ENCODE measurements at places on chromosomes 4 and X.

GRCh38 chrX:153357877-153358276 is 23.9 kb downstream of the ZNF275 start:
- no peak for DNase-seq

DNA sequence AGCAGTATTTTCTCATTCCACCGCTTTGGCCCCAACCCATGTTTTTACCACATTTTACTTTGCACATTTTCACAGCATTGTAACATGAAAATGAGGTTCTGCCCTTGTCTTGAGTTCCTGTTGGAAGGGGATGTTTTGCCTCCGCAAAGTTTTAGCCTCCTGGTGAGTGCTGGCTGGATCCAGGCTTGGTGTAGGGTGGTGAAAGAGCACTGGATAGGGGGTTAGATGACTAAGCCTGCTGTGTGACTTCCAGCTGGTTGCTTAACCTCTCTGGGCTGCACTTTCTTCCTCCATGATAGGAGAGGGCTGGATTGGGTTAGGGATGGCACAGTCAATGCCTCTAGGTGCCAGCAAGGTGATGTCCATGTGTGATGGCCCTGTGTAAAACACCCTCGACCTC is 28.9 kb downstream of the CYTL1 start:
- no peak for DNase-seq

GRCh38 chr4:128289523-128290158 is 2.0 kb upstream of the PGRMC2 start:
- no peak for DNase-seq

DNA sequence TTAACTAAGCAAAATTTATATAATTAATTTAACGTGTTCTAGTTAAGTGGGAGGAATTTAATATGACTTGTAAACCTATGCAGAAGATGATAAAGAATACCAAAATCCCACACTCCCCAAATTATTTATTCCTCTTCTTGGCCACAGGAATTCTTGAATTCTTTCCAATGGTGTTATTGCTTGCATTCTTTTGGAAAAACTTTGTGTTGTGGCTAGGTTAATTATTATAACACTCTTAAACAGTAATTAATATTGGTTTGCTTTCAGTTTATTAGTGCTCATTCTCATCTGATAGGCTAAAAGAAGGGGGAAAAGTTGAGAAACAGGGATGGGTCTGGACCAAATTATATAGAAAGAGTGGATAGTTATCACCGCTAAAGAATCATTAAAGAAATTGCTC is 141.5 kb upstream of the PABPC4L start:
- DNase-seq: no peak

DNA sequence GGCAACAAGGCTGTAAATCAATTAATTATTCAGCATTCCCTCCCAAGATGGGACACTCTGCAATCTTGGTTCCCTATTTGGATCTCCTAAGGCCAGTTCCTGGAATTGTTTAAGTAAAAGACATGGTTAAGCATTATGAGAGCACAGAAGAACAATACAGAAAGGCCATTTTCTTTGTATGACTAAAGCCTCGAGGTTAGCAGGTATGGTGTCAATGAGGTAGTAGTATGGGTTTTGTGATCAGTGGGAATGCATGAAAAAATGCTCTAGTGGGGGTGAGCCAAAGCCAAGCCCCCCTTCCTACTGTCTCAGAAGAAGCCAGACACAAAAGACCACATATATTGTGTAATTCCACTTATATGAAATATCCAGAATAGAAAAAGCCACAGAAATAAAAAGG is 61.7 kb upstream of the S100G start:
- no peak for DNase-seq

- DNase-seq: peak; percentile 85
Measured at GRCh38 chr4:8276358-8277240, 7.0 kb downstream of the HTRA3 start.

DNA sequence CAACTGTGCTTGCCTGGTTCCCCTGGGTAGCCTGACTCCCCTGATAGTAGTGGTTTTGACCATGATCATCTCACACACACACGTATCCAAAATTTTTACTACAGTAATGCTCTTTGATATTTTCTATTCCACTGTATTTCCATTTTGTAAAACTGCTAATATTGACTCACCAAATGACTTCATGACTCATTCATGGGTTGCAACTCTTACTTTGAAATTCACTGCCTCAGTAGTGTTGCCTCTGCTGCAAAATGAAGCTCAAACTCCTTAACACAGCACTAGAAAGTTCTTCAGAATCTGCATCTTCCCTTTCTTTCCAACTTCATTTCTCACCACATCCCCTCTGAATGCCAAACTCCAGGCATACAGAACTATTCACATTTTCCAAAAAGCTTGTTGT is 20.3 kb downstream of the QRFPR start:
- DNase-seq: no peak

GRCh38 chrX:122572461-122572860 is 611.6 kb upstream of the GRIA3 start:
- no peak for DNase-seq

DNA sequence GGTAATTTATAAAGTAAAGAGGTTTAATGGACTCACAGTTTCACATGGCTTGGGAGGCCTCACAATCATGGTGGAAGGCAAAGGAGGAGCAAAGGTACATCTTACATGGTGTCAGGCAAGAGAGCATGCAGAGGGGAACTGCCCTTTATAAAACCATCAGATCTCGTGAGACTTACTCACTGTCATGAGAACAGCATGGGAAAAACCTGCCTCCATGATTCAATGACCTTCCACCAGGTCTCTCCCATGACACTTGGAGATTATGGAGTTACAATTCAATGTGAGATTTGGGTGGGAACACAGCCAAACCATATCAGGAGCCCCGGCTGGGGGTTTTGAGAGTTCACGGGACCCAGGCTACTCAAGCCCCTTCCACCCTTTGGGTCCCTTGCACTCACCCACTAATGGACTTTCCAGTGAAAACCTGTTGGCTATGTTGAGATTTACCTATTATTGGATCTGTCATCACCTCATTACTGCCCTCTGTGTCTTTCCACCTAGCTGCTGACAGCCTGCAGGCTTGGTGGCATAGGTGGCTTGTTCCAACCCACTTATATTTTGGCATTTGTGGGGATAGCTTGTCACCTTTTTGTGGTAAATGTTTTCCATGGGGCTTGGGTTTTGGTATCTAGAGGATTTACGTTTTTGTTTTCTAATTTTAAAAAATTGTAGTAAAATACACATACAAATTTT is 24.0 kb downstream of the IGFBP7 start:
- no peak for DNase-seq
